ENCODE measurements at places on chromosomes 2 and 18.

GRCh38 chr2:176589287-176589686 is 320.0 kb downstream of the MTX2 start:
- DNase-seq: no peak

DNA sequence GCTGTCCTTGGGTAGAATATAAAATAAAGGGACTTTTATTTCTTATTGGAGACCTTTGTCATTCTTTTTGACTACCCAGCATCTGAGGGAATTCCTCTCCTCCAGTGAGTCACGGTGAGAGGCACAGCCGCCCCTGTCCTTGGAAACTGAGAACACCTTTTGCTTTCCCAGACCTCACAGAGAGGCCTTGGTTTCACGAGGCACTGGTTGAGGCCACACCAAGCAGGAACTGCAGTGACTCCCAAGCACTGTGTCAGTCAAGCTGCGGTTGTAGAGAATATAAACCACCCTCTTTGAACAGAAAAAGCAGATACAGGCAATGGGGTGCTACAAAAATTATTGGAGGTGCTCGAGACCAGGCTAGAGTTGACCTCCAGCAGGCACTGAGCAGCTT is 16.4 kb downstream of the PRKAG3 start:
- no peak for DNase-seq

DNA sequence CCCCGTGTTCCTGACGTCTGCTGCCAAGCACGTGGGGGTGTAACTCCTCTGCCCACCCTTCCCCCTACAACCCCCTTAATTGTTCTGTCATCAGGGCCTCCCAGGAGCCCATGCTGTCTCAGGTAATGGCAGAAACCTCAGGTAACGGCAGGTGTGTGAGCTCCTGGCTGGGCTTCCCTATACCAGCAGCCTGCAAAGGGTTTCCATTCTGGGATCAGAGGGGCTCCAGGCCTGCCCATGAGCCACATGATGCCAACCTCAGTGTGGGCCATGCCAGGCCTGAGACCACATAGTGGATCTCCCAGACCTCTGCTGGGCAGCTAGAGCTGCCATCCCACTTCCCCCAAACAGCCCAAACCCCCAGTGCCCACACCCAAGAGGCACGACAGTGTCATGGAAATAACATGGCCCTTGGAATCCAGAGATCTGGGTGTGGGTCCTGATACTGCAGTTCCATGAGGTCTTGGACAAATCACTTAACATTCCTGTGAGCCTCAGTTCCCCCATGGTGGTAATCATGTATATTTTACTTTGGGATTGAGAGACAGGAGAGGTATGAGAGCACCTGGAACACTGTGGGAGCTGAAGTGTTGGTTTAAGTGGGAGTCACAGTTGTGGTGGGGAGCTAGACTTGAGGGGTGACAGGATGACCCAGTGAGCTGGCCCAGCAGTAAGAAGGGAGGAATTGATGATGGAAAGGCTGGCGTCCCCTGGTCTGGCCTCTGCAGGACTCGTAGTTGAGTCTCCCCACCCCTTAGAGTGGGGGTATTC is 59.6 kb downstream of the ATOH8 start:
- DNase-seq: no peak

GRCh38 chr2:230872151-230872967 is 7.6 kb downstream of the ITM2C start:
- no peak for DNase-seq

DNA sequence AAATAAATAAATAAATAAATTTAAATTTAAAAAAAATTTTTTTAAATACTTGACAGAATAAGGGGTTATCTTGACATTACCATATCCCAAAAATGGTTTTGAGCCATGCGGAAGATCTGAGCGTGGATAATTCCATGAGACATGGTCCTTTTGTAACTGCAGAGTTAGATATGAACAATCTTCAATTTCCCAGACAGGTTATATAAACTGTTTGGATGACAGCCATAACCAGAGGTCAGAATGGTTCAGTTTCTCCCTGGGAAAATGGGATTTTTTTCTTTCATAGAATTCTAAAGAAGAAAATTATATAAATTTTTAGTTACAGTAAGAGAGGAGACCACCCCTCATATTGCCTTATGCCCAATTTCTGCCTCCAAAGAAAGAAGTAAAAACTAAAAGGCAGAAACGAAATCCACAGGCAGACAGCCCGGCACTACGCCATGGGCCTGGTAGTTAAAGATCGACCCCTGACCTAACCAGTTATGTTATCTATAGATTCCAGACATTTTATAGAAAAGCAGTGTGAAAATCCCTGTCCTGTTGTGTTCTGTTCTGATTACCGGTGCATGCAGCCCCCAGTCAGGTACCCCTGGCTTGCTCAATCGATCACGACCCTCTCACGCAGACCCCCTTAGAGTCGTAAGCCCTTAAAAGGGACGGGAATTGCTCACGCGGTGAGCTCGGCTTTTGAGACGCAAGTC is 3.0 kb downstream of the GALM start:
- DNase-seq: no peak

DNA sequence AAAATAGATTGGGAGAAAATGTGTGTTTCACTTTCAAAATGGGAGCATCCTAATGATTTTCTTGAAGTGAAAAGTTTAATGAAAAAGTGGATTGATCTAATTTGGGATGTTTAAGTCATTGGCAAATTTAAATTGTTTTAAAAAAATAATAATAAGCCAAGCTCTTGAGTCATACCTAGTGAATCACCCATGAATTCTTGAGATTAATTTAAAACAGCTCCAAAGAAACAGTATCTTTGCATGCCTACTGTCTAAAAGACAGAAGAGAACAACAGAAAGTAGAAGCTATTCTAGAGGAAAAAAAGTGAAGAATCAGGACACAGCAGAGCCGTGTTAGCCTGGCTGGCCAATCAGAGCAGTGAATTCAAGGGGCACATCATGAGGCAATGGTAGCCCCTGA is 7.7 kb downstream of the ACVR1C start:
- no peak for DNase-seq

- no peak for DNase-seq
Observed at GRCh38 chr18:48324651-48325050, 84.5 kb downstream of the ZBTB7C start.

- DNase-seq: no peak
Observed at GRCh38 chr2:65227020-65227455, 593 bp upstream of the ACTR2 start.

- no peak for DNase-seq
Observed at GRCh38 chr18:56351911-56352500, 286.4 kb downstream of the TXNL1 start.

- DNase-seq: no peak
Observed at GRCh38 chr2:54438271-54438670, 17.9 kb upstream of the SPTBN1 start.

DNA sequence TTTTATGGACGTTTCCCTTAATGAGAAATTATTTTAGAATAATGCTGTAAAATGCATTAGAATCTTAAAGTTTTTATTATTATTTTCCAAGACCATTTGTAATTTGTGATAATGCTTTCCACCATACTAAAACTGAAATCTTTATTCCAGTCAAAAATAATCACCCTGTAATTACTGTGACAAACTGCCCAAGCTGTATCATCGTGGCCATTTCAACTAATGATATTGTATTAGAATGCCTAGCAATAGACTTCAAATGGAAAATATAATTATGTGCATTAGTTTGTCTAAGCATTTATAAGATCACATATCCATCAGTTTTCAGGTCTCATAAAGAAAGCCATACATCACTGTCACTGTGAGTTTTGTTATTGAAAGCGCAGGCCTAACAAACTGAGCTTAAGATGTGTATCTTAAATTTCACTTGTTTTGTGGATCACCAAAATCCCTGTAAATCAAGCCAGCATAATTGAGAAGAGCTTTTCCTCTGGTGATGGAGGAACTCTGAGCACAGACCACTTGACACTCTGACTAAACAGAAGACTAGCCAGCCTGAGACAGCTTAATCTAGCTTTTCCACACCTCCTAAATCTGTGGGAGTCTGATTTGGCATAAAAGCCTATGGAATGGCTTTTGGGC is 1312.2 kb upstream of the ACVR2A start:
- DNase-seq: no peak

GRCh38 chr2:172296267-172297046 is 130.9 kb upstream of the ITGA6 start:
- no peak for DNase-seq

DNA sequence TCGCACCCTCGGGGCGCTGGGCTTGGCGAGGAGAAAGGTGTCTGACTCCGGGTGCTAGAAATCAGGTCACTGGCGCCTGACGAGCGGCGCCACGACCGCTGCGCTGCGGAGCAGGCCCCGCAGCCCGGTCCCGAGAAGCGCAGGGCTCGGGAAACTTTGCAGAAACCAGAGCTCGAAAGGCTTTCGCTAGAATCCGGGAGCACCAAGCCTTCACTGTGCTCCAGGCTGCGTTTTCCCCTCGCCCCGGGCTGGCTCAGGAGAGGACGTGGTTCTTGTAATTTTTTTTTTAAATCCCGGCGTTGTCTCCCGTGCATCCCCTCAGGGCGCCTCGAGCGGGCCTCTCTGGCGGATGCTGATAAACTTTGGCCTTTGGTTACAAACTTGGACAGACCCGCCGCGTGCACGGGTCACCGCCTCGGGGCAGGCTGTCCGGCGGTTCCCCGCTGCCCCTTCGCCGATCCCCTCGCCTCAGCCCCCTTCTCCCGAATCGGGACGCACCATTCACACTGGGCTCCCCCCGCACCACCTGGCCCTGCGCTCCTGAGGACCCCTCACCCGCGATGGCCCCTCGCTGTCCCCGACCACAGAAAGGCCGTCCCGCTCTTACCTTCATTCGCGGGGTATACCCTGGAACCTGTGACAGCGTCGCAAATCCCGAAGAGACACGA is 419 bp downstream of the EPHA4 start:
- DNase-seq: peak; percentile 14

DNA sequence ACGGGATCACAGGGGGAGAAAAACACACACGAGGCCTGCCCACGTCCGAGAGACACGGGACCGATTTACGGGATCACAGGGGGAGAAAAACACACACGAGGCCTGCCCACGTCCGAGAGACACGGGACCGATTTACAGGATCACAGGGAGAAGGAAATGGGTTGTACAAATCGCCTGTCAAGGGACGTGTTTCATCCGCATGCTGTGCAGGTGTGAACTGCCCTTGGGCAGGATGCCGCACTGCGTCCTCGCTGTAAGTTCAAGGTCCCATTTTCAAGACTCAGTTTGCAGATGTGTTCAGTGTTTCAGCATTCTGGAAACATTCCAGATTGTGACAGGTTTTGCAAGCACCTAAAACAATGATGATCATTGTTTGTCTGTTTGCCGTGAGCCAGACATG is 2.3 kb upstream of the KCNG2 start:
- DNase-seq: no peak

GRCh38 chr18:3448838-3449511 is 997 bp upstream of the TGIF1 start:
- DNase-seq: peak; percentile 50

- no peak for DNase-seq
Observed at GRCh38 chr2:43274721-43275120, 48.3 kb upstream of the ZFP36L2 start.

GRCh38 chr2:180747728-180748127 is 232.7 kb upstream of the UBE2E3 start:
- no peak for DNase-seq

DNA sequence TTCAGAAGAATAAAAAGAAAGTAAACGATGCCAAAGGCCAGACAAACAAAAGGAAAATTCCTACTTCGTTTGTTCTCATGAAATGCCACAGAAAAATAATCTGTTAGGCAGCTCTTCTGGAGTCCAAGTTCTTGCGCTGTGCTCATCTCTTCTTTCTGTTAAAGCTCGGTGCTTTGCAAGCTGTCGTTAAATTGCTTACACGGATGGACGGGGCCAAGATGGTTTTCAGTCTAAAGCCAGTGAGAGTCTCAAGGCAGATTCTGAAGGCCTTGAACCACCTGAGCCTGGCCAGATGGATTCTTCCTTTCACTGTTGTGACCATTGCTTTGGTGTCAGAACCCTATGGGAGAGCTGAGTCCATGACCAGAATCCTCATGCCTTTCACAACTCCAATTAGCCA is 97.6 kb upstream of the RMDN2 start:
- no peak for DNase-seq

GRCh38 chr2:220341014-220341413 is 713.6 kb downstream of the SLC4A3 start:
- DNase-seq: no peak

DNA sequence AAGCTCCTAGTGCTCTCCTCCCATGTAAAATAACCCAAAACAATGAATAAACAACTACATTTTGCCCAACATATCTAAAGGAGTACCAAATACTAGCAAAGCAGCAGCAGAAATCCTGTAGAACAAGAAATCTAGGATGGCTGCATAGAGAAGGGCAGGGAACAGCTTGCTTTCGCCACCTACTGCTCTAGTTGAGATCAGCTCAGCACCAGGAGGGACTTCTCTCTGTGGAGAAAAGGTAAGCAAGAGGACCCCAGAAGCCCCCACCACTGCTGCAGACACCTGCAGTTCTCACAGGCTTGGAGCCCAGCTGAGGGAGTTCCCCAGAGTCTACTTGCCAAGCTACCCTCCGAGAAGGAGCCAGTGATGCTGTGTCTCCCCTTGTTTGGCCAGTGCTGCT is 243.0 kb upstream of the CHST9 start:
- DNase-seq: no peak

GRCh38 chr2:177282181-177282641 is 17.7 kb upstream of the NFE2L2 start:
- no peak for DNase-seq

DNA sequence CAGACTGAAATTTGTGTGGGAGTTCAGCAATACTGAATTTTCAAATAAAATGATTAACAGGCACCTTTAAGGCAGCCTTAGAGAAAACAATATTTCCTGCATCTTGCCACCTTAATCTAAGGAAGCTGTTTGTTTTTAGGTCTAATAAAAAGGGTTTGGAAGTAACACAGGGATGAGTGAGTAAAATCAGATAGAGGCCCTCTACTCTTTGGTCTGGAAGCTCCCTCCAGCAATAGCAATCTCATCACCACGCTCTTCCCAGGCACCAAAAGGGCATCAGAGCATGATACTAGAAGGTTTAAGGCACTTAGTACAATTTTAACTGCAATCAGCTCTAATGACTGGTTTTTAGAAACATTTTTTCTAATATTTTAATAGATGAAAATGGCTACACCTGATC is 155.6 kb downstream of the VWC2L start:
- no peak for DNase-seq

GRCh38 chr18:67794521-67794920 is 278.0 kb upstream of the DSEL start:
- DNase-seq: no peak
